ENCODE measurements at places on chromosomes 7 and 10.

DNA sequence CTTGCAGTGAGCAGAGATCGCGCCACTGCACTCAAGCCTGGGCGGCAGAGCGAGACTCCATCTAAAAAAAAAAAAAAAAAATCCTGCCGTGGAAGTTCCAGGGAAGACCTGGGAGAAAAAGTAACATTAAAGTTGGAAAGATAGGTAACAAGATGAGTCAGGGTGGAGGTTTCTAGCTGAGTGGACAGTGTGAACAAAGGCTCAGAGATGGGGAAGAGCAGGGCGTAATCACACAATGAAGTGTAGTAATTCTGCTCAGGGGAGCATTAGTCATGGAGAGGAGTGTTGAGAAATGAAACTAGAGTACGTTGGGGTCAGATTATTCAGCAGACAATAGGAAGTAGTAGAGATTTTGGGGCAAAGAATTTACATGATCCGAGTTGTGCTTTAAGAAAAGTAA, 21.6 kb upstream of the WASL start:
- no peak for DNase-seq

DNA sequence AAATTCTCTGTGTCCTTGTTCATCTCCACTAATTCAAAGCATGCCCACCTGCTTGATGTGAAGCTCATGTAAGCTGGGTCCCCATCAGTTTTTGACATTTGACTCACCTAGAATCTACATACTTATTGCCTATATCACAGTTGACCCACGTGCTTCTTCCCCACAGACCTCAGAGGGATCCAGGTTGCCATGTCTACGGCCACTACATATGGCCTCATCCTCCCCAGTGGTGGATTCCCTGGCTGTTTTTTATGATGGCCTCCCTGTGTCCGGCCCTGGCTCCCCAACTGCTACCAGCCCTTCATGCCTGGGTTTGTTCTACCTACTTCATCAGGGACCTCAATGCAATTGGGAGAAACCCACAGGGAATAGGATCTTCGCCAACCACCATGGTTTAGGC, 187.4 kb upstream of the GDF10 start:
- DNase-seq, result no peak

GRCh38 chr7:2602406-2603043, 29.3 kb upstream of the TTYH3 start:
- DNase-seq, result peak; percentile 88

GRCh38 chr10:132186488-132187429, at the start of gene DPYSL4:
TSS of gene DPYSL4 (plus strand) at chr10:132186948. CDS start at chr10:132187064, 116 bp downstream.
- DNase-seq, result no peak

- no peak for DNase-seq
Measured at GRCh38 chr7:93354815-93355214, 122.6 kb downstream of the VPS50 start.

- DNase-seq, result no peak
Measured at GRCh38 chr7:156194813-156195212, 382.6 kb upstream of the SHH start.

DNA sequence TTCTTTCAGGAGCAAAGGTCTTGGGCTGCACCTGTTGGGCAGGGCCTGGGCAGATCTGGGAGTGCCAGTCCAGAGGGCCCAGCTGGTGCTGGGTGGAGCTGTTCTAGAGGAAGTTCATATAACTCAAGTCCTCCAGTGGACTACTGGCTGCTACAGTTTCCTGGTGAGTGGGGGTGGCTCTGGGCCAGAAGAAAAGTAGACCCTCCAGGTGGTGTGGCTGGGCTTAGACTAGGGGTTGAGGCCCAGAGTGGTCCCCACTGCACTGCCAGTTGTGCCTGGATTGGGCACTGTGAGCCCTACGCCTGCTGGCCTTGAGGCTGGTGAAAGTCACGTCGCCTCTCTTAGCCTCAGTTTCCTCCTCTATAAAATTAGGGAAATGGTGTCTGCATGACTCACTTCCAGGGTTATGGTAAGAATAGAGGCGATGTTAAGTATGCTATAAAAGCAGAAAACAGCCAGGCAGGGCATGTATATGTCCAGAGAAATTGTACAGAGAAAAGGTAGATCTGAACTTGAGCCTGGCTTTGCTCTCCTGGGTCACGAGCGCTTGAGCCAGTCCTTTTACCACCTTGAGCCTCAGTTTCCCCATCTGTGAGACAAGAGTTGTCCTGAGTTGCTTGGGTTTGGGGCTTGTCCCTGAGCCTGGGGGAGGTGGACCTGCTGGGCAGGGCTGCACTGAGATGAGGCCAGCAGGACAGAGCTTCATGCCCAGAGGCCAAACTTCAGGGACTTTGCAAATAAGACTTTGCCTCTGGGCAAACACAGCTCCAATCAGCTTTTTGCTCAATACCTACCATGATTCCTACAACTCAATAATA, 3.8 kb upstream of the CLDN3 start:
- DNase-seq, result no peak

DNA sequence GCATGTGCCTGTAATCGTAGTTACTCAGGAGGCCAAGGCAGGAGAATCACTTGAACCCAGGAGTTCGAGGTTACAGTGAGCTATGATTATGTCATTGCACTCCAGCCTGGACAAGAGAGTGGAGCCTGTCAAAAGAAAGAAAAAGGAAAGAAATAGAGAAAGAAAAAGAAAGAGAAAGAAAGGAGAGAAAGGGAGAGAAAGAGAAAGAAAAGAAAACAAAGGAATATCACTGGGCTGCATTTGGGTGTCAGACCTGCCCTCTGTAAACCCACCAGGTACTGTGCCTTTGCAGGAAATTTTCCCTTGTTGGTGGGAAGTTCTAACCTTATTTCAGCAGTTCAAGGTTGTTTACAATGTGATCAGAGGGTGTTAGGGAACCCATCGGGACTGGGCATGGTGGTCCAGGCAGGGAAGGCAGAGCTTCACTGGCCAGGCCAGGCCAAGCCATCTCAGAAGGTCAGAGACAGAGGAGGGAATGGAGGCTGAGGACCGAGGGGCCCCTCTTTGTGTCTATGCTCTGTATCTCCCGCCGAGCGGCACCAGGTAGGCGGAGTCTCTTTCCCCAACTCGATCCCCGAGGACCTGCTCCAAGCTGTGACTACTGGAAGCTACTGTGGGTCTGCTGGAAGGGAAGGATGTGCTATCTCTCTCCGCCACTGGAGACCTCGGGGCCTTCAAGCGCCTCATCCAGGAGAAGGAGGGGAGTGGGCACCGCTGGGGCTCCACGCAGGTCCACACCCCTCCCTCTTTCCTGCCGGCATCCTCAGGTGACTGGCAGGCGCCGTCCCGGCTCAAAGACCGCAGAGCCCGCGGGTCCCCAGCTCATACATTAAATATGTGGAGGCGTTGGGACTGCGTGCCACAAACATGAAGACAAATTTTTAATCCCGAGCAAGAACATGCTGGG, 15.2 kb upstream of the KAZALD1 start:
- DNase-seq, result no peak

GRCh38 chr7:84941291-84941690, 245.6 kb downstream of the SEMA3D start:
- DNase-seq, result no peak

DNA sequence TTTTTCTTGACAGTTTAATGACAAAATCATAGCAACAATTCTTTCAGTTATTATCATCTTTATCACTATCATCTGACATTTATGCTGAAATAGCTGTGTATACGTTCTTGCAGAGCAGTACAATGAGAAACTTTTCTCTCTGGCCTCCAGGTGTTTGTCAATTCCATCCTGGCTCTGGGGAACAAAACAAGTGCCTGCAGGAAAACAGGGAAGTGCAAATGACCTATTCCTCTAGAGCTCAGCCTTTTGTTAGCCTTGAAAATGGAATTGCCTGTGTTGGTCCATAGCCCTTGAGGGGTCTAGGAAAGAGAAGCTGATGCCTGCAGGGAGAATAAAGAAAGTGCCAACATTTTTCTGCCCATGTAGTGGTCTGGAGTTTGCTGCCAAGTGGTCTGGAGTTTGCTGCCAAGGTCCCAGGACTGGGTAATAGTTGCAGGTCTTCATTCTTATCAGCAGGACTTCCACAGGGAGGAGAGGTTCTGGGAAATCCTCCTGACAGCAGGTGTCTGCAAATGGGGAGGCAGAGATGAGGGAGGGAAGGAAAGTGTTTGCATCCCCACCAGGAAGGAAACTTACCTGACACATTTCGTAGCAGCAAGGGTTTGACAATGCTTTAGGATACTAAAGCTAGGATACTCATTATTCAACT, 10.1 kb upstream of the CSTF2T start:
- no peak for DNase-seq

GRCh38 chr7:139946533-139946932, 116.2 kb downstream of the PARP12 start:
- DNase-seq, result no peak

GRCh38 chr7:6294839-6295238, 22.4 kb upstream of the CYTH3 start:
- DNase-seq, result no peak

- no peak for DNase-seq
Measured at GRCh38 chr10:124883510-124884321, 58.2 kb upstream of the ZRANB1 start.

GRCh38 chr10:88386204-88386788, 196.8 kb downstream of the RNLS start:
- peak; percentile 18 for DNase-seq

GRCh38 chr10:132301371-132302330, 6.1 kb downstream of the STK32C start:
- no peak for DNase-seq

DNA sequence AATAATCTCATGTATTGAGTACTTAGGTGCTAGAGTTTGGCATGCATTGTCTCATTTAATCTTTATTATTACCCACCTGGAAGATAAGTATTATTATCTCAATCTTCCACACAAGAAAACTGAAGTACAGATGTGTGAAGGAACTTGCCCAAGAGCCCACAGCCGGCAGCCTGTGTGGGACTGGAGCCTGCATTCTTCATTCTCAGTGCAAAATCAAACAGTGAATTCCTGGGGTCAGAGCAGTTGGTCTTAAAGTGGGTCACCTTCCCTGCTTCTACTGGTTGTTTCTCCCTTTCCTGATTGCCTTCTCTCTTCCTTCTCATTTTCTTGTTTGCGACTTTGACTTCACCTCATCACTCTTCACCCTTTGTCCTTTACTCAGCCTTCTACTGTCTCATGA, 144.7 kb upstream of the LYZL1 start:
- no peak for DNase-seq

GRCh38 chr7:44194069-44194468, 4.8 kb upstream of the GCK start:
- no peak for DNase-seq

DNA sequence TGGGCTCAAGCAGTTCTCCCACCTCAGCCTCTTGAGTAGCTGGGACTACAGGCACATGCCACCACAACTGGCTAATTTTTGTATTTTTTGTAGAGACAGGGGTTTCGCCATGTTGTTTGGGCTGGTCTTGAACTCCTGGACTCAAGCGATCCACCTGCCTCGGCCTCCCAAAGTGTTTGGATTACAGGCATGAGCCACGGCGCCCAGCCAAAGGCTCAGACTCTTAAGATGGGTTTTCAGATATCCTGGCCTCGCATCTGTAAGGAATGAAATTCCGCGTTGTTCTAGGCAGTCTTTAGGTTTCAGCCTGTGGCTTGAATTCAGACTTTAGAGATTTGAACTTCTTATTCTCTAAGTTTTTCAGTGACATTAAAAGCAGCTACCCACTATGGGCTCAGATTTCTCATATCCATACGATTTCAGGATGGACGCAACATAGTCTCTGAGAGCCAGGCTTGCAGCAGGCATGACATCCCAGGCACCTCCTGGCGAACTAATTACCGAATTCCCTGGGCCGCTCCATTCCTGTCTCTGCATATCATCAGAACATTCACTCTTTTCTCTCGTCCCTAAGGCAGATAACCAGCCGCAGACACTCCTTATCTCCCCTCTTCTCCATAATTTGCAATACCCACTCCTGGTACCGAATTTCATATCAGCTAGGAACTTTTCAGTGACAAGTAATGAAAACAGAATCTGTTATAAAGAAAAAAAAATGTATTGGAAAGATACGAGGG, 29.7 kb downstream of the IL15RA start:
- DNase-seq, result no peak

DNA sequence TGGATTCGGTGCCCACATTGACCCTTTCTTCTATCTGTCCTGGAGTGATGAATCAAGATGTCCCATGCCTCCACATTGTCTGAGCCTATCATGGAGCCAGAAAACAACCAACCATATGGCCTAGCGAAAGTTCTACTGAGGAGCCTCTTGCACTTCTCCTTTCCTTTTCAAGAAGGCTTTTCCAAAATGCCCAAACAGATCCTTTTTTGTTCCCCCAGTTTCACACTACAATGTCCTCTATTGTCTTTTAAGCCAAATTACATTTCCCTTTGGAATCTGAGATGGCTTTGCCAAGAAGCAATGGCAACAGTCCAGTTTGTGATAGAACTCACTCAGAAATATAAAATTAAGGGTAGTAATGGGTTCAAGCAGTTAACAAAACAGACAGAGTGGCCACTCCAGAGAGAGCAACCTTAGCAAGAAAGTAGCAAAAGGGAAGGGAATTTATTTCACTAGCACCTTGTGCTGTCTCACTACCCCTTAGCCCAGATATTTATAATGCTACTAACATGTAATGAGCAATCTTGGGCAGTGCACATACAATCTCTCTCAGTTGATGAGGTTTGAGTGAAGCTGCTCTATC, 194.6 kb upstream of the PDE1C start:
- DNase-seq, result peak; percentile 41

DNA sequence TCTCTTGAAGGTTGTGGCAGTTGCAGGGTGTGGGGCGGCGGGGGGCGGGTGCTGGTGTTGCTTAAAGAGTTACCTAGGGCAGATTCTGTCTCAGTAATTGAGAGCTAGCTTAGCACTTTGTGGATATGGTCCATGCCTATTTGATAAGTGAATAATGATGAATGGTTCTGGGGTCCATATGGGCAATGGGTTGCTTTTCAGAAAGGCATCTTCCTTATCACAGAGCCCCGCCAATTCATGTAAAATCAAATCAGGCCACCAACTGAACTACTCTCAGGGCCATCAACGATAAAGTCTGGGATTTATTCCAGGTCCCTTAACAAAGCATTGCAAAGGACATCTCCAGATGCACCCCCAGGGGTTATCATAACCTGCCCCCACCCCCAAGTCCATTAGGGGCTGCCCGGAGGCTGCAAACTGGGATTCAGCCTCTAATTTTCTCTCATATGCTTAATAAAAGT, 1.8 kb upstream of the PRRT4 start:
- no peak for DNase-seq

DNA sequence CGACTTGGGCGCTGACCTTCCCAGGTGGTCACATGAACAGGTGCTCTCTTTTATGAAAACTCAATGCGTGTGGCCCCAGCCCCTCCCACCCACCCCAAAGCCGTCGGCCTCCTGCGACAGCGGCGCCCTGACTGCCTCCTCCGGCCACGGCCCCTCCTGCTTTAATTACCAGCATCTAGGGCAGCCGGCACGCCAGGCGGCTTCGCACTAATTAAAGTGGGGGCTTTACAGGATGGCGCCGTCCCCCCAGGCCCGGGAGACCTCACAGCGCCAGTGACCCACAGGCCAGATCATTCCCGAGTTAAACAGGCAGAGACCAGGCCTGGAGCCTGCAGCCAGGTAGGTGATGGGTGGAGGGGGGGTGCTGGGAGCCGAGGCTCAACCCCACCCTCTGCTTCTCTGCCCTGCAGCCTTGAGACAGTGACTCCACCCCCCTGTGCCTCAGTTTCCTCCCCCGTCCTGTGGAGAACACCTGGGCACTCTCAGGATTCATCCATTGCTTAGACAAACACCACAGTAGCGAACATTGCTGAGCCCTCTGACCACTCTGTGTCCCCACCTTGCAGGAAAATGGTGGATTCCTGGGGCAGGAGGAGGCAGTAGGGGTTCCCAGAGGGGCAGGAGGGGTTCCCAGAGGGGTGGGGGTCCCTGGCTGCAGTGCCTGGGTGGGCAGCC, 100.8 kb downstream of the MICALL2 start:
- DNase-seq, result no peak

Measured in tongue (tissue), 3 donors.